ENCODE measurements at places on chromosomes 2 and 18.

DNA sequence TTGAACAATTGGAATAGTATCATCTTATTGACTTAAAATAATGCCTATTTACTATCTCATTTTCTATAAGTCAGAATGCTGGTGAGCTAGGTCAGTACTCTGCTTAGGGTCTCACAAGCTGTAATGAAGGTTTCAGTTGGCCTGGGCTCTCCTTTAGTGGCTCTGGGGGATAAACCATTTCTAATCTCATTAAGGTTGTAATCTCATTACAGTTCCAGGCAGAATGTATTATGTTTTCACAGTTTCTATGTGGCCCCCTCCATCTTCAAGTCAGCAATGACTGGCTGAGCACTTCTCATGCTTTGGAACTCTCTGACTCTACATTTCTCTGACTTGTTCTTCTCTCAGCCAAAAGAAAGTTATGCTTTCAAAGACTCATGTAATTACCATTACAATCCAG lies 163.1 kb downstream of the CCDC178 start:
- DNase-seq, result no peak

DNA sequence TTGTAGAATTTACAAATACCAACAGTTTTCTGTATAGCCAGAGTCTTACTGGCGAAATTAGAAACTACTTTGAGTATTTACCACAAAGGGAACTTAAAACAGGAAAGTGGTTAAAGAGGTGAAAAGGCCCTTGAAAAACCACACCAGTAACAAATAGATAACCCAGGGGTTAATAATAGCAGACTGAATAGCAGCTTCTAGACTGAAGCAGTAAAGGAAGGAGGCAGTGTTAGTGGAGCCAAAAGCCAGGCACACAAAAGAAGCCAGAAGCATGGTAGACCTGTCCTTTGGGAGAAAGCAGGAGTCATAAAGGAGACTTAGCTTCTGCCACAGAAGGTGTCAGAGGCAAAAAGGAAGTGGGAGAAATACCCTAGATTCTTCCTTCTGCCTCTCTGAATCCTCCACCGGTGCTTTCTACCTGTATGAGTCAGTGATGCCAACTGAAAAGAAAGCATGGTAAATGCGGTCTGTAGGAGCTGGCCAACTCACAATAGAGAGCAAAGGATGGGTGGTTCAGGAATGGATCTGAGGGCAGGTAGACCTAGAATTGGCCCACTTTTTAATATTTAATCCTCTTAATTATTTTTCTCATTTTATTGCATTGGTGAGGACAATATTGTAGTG lies 97.3 kb downstream of the ARL6IP6 start:
- DNase-seq, result no peak

DNA sequence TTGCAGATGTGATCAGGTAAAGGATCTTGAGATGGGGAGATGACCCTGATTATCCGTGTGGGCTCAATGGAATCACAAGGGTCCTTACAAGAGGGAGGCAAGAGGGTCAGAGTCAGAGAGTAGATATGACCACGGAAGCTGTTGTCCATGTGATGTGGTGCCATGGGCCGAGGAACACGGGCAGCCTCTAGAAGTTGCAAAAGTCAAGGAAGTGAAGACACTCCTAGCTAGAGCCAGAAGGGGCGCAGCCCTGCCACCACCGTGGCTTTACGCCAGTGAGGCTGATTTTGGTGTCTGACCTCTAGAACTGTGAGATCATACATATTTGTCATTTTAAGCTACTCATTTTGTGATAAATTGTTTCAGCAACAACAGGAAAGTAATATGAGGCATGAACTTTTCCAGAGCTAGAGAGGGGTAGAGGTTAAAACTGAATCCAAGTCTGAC lies 114.4 kb downstream of the CAPN13 start:
- DNase-seq, result no peak

GRCh38 chr2:230944123-230944653 lies 19.1 kb upstream of the GPR55 start:
- no peak for DNase-seq

DNA sequence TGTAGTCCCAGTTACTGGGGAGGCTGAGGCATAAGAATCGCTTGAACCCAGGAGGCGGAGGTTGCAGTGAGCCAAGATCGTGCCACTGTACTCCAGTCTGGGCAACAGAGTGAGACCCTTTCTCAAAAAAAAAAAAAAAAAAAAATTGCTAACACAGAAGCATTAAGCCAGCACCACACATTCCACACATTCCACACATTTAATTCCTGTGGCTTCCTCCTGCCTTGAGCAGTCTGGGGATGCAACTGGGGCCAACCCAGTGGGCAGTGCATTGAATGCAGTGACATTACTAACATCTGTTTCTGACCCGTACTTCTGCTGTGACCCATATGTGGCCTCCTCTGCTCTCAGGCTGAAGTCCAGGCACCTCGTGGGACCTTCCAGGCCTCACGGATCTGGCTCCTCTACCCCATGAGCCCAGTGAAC lies 107.0 kb downstream of the BCL2L11 start:
- DNase-seq, result peak; percentile 68

GRCh38 chr2:170155022-170155722 lies 22.8 kb upstream of the MYO3B start:
- peak; percentile 68 for DNase-seq

- DNase-seq, result no peak
Observed at GRCh38 chr2:198641161-198641560, 816.6 kb downstream of the SATB2 start.

DNA sequence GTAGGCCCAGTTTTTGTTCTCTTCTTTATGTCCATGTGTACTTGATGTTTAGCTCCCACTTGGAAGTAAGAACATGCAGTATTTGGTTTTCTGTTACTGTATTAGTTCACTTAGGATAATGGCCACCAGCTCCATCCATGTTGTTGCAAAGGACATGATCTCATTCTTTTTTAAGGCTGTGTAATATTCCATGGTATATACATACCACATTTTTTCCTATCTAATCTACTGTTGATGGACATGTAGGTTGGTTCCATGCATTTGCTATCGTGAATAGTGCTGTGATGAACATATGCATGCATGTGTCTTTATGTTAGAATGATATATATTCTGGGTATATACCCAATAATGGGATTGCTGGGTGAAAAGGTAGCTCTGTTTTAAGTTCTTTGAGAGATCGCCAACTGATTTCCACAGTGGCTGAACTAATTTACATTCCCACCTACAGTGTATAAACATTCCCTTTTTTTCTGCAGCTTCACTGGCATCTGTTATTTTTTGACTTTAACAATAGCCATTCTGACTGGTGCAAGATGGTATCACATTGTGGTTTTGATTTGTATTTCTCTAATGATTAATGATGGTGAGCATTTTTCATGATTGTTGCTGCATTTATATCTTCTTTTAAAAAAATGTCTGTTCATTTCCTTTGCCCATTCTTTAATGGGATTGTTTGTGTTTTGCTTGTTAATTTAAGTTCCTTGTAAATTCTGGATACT lies 22.9 kb downstream of the LTBP1 start:
- no peak for DNase-seq

GRCh38 chr2:152166633-152167032 lies 8.9 kb downstream of the STAM2 start:
- DNase-seq, result peak; percentile 69

GRCh38 chr2:166057370-166058164 lies 70.3 kb downstream of the SCN1A start:
- peak; percentile 62 for DNase-seq
